Spleen (tissue), 13 donors: ENCODE measurements at places on chromosomes 16 and 17. TPM values are rescaled to one million over a fixed set of nuclear protein-coding genes. Genes with fewer than 3 reads are reported as not detected.

The CLEC10A gene
- 3.9 TPM for total RNA-seq

DNA sequence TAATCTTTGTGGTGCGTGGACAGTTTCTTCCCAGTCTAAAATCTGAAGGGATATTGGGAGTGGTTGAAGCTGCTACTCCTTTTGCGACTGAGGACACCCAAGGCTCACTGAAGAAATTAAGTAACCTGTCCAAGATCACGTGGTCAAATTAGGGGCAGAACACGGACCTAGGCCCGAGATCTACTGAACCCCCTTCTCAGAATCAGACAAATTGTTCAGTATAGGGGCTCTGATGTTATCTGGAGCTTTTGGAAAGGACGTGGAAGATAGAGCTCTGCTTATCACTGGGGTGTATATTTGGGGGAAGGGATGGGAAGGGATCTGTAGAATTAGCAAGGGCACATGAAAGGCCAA lies 857 bp downstream of the TANGO6 start:
- no peaks in the 10 kb centered on the region for H3K27me3 ChIP-seq
- H3K36me3 ChIP-seq = no peaks in the 10 kb centered on the region
- no peak for DNase-seq
- H3K4me1 ChIP-seq = peaks cover 11% of the 10 kb centered on the region

The ABCA10 gene
- total RNA-seq = 1.5 TPM

- H3K27me3 ChIP-seq = no peaks in the 10 kb centered on the region
- DNase-seq = no peak
- H3K4me3 ChIP-seq = peak overlapping the region; percentile 96
- peaks cover 28% of the 10 kb centered on the region for H3K36me3 ChIP-seq
- peak overlapping the region; percentile 96 for H3K27ac ChIP-seq
These were observed 526 bp downstream of the ZZEF1 start for GRCh38 chr17:4142107-4142900.

The PRSS36 gene
- 1.2 TPM for total RNA-seq

DNA sequence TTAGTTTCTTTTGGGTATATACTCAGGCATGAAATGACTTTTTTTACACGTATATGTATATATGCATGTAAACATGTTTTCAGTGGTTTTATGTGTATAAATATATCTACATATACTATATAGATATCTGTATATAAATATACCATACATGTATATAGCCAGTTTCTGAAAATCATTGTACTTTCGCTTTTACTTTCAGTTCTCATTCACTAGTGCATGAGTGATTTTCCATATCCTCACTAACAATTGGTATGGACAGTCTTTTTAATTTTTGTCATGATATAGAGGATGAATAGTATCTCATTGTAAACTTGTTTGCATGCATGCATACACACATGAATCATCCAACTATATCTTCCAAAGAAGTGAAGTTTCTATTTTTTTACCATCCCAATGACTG lies 877.1 kb upstream of the CDH8 start:
- no peak for DNase-seq
- H3K36me3 ChIP-seq = no peaks in the 10 kb centered on the region
- H3K27ac ChIP-seq = no peak overlapping the region
- no peaks in the 10 kb centered on the region for H3K27me3 ChIP-seq
- no peaks in the 10 kb centered on the region for H3K4me1 ChIP-seq

DNA sequence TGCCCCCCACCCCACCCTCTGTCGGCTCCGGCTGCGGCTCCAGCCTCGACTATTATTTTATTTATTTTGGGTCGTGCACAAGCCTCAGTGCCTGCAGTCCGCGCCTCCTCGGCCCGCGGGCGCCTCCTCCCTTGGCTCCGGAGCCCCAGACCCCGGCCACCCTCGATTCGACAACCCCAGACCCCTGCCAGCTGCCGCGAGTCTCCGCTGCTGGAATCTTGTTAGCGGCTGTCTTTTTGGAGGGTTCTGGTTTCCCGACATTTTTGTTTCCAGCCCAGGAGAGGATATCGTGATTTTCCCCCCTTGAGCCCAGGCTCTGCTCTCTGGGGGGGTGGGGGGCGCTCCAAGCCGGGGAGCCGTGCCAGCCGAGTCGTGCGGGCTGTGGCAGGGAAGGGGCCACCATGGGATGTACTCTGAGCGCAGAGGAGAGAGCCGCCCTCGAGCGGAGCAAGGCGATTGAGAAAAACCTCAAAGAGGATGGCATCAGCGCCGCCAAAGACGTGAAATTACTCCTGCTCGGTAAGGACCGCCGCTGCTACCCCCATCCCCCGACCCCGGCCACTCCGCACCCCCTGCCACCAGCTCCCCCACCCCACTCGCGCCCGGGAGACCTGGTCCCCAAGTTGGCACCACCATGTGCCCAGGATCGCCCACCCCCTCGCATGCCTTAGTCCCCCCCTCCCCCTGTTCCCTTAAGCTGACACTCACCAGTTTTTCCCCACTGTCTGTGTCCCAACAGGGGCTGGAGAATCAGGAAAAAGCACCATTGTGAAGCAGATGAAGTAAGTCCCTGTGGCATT lies 746 bp downstream of the GNAO1 start:
- peak overlapping the region; percentile 61 for H3K4me3 ChIP-seq
- peaks cover 92% of the 10 kb centered on the region for H3K27me3 ChIP-seq
- no peaks in the 10 kb centered on the region for H3K36me3 ChIP-seq

GRCh38 chr17:7712111-7712771 lies 5.3 kb upstream of the DNAH2 start:
- peaks cover 8% of the 10 kb centered on the region for H3K4me1 ChIP-seq
- no peak overlapping the region for H3K27ac ChIP-seq
- H3K4me3 ChIP-seq = no peak overlapping the region

The IRX5 gene
- total RNA-seq = not detected

The SEPTIN12 gene
- not detected for total RNA-seq

GRCh38 chr16:79752396-79752795 lies 151.9 kb upstream of the MAF start:
- H3K27ac ChIP-seq = no peak overlapping the region
- no peaks in the 10 kb centered on the region for H3K36me3 ChIP-seq
- H3K4me3 ChIP-seq = no peak overlapping the region
- no peaks in the 10 kb centered on the region for H3K27me3 ChIP-seq
